ENCODE measurements at places on chromosomes 5 and 9.
A peak's percentile ranks its signal among the peaks of the same experiment; 100 is the strongest.

GRCh38 chr5:83025690-83026478, 51.3 kb downstream of the TMEM167A start:
- DNase-seq: no peak

GRCh38 chr5:64826541-64826940, 57.8 kb downstream of the CWC27 start:
- no peak for DNase-seq

DNA sequence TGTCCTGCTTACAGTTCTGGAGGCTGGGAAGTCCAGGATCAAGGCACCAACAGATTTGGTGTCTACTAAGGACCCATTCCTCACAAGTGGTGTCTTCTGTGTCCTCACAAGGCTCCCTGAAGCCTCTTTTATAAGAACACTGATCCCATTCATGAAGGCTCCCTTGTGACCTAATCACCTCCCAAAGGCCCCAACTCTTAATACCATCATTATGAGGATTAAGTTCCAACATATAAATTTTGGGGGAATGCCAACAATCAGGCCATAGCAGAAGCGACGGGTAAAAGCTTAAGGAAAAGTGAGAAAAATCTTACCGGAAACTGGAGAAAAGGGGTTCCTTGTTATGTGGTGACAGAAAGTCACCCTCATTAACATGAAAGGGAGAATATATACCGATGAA, 11.2 kb downstream of the CTNNAL1 start:
- DNase-seq: no peak

DNA sequence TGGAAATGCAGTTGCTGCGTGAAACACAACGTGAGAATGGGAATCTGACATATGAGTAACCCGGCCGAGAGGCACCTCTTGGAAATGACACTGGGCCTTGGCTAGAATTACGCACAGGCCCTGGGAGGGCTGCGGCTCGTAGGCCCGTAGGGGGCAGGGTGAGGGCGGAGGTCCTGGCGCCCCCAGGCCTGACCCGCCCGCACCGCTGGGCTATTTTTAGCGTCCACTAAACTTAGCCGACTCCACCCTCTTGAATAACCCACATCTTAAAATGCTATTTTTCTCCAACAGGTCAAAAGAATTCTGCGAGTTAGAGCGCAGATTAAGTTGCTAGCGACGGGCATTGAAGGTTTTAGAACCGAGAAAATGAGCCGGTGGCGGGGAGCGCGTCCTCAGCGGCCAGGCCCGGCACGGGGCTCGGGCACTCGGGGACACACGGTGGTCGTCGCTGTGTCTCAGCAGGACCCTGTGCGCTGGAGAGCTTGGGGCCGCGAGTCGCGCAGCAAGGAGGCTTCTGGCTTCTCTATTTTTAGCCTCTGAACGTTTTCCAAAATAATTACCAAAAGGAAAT, 168.5 kb downstream of the AUH start:
- DNase-seq: peak; percentile 92

DNA sequence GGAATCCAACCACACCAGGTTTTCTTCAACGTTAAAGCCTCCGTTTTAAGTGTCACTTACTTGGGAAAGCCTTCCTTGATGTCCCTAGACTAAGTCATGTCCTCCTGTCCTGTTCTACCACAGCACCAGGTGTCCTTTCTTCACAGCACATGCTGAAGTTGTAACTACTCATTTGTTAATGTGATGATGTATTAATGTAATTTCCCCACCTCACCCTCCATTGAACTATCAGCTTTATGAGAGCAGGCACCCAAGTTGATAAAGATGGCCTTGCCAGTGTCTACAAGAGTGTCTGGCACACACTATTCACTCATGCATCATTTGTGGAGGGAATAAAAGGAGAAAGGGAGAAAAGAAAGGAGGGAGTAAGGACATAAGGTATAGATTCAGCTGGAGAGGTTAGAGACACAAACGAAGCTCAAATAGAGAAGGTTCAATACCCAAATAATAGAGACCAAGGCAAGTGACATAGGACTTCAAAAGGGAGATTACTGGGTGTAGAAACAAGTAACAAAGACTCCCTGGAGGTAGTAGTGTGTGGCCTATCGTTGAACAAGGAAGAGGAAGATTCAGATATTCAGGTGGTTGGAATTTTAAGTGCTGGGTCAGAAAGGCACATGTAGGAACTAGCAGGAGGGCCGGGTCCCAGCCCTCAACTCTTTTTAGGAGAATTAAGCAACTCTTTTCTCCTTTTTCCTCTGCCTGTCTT, 6.6 kb downstream of the ITK start:
- no peak for DNase-seq

DNA sequence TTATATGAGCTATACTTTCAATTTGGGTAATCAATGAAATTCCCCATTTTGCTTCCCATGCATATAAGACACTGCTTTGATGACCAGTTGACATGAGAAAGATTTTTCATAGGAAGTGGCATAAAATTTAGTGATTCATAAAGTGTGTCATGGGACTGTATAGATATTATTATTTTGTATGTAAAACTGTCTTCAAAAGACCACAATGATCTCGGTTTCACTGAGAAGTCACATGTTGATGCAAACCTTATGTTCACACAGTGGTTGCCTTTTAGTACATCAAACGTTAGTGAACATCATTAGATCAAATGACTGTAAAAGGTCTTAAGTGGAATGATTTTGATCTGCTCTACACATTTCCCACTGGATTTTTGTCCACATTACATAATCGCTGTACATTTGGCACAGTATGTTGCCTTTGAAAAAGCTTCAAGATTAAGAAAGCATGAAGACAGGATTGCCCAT, 349.2 kb upstream of the MEF2C start:
- DNase-seq: no peak
